NCI-H2081 treated with DMSO at 0.1 percent for 48 hours (cell line): ENCODE measurements at places on chromosomes 7 and 10.

DNA sequence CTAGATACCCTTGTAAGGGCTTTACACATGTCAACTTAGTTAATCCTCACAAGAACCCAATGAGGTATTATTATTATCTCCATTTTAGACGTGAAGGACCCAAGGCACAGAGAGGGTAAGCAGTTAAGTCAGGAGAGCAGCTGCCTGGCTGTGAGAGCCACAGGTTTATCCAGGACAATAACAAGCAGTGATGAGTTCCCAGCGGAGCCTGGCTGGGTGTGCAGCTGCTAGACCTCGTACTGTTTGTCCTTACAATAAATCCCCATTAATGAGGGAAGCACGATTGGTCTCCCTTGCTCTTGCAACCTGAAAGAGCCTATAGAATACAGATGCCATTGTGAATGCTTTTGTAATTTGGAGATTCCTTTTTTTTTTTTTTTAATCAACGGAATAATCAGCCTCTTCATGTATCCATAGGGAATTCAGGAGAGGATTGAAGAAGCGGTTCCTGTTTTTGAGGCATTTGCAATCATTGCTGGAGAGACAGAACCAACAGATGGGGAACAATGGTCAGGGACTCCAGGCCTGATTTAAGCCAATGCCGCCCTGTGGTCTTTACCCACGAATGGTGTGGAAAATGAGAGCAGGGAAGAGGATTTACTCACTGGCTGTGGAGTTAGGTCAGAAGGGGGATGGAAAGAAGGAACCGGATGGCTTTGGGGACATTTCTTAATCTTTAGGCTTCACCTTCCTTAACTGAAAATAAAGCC, 12.3 kb upstream of the ASB4 start:
- peak; percentile 89 for DNase-seq

- no peak for DNase-seq
Measured at GRCh38 chr10:128825626-128826025, 641.4 kb upstream of the MGMT start.

- no peak for DNase-seq
Measured at GRCh38 chr7:99953649-99954048, 22.2 kb downstream of the AZGP1 start.

DNA sequence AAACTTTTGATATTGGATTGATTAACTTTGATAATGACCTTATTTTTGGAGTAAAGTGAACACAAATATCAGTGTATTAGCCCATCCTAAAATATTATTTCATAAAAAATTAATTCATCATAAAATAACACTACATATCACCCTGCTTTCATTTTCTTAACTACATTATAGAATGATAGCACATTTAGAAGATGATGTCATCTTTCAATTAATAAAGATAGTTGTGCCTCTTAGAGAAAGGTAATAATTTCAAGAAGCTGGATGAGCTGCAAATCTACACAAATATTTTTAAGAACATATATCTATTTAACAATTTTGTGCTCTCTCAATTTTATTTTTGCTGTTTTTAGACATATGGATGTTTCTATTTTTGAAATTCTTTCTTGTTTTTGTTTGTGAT, 126.1 kb downstream of the CNTNAP2 start:
- DNase-seq: no peak

DNA sequence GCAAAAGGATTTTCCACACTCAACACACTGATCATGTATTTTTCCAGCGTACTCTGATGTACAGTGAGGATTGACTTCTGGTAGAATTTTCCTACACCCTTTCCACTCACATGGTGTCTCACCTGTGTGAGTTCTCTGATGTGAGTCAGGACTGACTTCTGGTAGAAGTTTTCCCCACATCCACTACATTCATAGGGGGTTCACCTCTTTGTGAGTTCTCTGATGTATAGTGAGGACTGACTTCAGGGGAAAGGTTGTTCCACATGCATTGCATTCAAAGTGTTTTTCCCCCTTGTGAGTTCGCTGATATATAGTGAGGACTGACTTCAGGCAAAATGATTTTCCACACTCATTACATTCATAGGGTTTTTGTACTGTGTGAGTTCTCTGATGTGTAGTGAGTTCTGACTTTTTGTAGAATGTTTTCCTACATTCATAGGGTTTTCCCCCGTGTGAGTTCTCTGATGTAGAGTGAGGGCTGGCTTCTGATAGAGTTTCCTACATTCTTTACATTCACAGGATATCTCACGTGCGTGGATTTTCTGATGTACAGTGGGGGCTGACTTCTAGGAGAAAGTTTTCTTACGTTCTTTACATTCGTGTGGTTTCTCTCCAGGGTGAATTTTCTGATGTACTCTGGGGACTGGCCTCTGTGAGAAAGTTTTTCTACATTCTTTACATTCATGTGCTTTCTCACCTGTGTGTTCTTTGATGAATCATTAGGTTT, 146.5 kb downstream of the GLRX3 start:
- no peak for DNase-seq

DNA sequence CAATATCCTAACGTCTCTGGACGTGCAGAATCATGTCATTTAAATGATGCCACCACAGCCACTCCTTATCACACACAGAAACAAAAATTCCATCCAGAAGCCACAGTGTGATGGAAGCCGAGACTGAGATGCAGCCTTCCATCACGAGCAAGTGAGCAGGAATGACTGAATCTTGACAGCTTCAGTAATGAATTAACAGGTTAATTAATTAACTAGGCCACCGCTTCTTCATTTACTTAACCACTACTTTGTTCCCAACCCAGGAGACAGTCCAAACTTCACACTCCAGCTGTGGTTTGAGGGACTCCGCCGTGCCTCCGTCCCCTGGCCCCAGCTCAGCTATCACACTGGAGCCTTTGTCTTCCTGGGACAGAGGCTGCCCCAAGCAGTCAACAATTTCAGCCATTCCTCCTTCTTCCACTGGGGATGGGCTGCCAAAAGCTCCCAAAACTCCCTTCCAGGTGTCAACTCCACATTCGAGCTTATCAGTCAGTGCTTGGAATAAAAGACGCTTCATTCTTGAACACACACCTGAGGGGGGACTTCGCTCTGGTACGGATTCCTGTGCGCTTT, 65.9 kb downstream of the FGFR2 start:
- DNase-seq: no peak

- no peak for DNase-seq
Measured at GRCh38 chr10:51244309-51244708, 170.0 kb downstream of the PRKG1 start.

GRCh38 chr10:30591249-30591670, 38.3 kb downstream of the LYZL2 start:
- no peak for DNase-seq

GRCh38 chr7:32219416-32219815, 149.2 kb upstream of the PDE1C start:
- DNase-seq: no peak

DNA sequence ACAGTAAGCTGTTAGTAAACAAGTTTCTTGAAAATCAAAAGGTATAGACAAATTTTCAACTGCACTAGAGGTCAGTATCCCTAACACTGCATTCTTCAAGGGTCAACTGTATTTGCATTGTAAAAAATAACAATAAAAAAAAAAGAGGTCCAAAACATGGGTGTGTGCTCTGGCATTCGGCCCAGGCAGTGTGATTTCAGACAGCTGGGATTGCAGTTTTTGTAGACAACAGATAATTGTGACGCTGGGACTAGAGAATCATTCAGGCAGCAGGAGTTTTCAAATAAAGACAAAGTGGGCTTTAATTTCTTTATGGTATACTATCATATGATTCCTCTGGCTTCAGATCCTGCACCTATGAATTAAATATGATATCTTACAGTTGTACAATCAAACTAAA, 543.2 kb upstream of the SEMA3D start:
- peak; percentile 62 for DNase-seq

DNA sequence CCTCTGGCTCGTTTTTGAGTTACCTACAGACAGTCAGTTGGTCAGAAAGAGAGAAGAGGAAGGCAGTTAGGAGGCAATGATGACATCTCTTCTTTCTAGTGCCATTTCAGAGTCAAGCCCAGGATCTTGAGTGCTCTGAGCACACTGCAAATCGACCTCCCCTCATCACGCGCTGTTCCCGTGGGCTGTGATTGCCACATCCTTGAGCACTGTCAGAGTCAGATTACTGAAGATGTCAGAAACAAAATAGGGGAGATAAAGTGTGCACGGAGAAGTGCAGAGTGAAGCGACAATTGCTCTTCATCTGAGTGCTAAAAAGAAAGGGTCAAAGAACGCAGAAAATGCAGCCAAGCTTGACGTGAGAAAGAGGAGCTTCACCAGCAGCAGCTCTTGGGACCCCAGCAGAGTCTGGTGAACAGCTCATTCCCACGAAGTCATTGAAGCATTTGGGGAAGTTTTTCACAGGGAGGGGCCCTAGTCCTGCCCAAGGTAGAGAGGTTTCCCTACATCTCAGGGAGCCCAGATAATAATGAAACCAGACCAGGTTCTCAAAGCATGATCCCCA, 661.7 kb upstream of the AUTS2 start:
- no peak for DNase-seq

DNA sequence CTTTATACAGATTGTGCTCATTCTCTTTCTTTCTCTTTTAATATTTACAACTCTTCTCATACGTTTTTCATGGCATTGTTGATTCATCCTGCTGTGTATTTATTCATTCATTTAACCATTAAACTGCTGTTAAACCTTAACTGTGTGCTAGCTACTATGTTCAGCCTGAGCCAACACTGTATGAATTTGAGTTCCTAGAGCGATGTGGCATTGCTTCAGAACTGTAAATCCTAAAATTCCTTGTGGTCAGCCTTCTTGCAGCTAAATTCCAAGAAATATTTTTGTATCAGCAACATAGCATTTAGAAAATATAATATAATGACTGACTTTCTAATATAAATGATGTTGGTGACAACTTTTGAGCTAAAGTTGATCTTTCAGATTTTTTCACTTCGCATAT, 184.7 kb upstream of the FZD1 start:
- no peak for DNase-seq

DNA sequence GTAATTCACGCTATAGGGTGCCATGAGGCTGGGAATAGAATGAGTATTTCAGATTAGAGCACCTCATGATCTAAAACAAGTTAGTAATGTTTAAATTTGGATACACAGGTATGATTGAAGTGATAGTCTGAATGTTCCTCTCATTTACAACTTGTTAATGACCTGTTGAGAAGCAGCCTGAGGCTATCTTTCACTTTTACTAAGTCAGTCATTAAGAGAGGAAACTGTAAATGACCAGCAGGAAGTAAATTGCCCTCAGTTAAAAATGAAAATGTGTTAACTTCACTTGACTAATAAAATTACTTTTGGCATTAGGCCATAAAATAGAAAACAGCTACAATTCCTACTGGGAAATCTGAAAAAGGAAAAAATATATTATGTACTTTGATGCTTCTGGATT, 1042.0 kb downstream of the DNAJB9 start:
- DNase-seq: peak; percentile 20

DNA sequence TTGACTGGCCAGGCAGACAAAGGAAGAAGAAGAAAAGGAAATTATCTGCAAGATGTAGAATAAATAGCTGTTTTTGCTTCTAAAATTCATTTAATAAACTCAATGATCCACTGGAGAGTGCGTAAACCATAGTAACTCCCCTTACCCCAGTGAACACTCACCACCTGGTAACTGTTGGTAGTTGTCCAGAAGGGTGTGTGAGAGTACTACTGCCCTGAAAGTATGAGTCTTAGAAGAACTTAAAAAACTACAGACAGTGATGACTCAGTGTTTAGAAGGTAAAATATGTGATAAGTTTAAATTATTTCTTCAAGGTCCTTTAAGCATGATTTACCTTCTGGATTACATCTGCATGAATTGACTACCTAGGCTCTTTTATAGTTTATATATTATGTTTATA, 53.0 kb upstream of the SEMA3A start:
- no peak for DNase-seq

GRCh38 chr10:31095677-31096560, 64.3 kb upstream of the ZNF438 start:
- no peak for DNase-seq

DNA sequence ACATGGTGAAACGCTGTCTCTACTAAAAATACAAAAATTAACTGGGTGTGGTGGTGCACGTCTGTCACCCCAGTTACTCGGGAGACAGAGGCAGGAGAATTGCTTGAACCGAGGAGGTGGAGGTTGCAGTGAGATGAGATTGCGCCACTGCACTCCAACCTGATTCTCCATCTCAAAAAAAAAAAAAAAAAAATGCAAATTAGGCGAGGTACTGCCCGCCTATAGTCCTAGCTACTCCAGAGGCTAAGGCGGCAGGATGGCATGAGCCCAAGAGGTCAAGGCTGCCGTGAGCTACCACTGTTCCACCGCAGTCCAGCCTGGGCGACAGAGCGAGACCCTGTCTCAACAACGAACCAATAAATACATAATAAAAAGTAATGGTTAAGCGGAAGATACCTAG, 1.1 kb upstream of the EIF4H start:
- DNase-seq: no peak

DNA sequence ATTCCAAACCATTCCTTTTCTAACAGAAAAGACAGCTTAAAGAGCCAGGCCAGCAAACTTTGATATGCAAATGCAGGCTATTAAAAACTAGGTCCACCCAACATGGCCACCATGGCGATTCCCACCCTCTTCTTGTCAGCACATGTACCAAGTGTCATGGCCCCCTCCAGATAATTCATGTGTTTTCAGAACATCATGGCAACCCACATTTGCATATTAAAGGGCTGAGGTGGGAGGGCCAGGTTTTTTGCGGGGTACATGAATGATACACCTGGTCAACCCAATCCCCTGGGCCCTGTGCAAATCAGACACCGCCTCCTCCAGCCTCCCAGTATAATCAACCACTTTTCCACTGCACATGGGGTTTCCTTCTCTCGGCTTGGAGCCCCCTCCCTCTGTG, 965 bp upstream of the ERVW-1 start:
- DNase-seq: no peak

- no peak for DNase-seq
Measured at GRCh38 chr10:3530346-3530745, 254.7 kb downstream of the KLF6 start.

GRCh38 chr10:116654816-116655215, 34.1 kb downstream of the PNLIPRP2 start:
- no peak for DNase-seq

GRCh38 chr7:125681508-125681907, 751.9 kb upstream of the POT1 start:
- no peak for DNase-seq

DNA sequence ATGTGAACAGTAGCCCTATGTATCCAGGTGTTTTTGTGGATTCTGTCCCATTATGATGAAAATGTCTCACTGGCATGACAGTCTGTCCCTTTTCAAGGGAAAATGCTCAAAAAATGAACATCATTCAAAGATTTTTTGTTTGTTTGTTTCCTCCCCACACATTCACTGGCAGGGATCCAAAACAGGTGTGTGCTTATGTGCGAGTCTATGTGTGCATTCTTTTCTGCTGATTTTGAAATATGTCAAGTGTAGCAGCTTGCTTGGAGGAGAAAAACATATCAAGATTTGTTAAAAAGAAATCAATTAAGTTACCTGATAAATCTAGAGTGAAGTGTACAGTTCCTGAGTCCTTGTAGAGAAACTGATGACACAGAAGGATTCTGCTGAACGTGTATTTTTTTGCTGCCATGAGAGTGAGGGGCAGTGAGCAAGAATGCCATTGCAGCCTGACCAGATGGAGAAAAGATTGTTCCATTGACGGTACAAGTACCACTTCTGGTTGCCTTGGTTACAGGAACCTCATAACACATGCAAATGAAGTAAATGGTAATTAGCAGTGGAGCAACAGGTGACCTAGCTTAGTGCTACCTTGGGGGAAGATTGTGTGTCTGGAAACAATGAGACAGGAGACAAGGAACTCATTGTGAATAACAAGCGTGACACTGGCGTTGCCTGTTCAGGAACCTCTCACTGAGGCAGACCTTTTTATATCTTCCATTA, 277.4 kb upstream of the PHYHIPL start:
- DNase-seq: no peak

GRCh38 chr7:48237354-48237753, 66.1 kb downstream of the ABCA13 start:
- DNase-seq: no peak
